Activated T-cell treated with anti-CD3 and anti-CD28 coated beads for 4 hours (primary cell): ENCODE measurements at places on chromosomes 2 and 18.

GRCh38 chr2:47907039-47907781 is 912 bp upstream of the FBXO11 start:
- DNase-seq: peak; percentile 29

GRCh38 chr18:61545281-61546245 is 212.3 kb downstream of the CDH20 start:
- no peak for DNase-seq

GRCh38 chr18:79077181-79077580 is 8.0 kb downstream of the ATP9B start:
- no peak for DNase-seq

GRCh38 chr2:63735263-63735662 is 106.4 kb upstream of the UGP2 start:
- DNase-seq: no peak
